HuH-7 (cell line): ENCODE measurements at places on chromosomes 11 and 22.

- DNase-seq: no peak
These were observed 17.7 kb downstream of the DNAJC24 start for GRCh38 chr11:31387379-31387778.

DNA sequence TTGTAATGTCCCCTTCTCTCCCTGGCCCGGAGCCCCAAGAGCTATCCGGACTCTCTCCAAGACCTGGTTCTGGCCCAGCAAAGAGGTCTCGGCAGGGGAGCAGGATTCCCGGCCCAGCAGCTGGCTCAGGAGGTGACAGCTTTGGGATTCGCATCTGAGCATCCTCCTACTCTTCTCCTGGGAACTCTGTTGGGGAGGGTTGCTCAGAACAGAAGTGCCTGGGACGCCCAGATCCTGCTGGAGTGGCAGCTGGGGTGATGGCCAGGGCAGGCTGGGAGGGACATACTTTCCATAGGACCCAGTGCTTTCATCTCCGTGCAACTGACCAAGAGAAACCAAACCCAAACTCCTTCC, 83.6 kb upstream of the PRODH start:
- no peak for DNase-seq

DNA sequence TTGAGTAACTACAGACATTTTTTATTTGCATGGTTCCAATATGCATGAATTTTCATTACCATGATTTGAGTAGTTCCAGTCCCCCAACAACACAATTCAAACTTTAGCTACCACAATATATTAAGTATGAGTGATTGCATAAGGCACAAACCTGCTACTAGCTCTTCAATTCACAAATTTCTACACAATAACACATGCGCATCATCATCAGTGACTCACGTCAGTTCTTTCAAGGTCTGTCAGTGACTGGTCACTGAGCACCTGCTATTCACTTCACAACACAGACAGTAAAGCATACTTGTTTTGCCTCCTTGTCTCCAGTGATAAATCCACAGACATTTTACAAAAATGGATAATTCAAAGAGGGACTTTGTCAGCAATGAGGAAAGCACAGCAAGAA, 435.1 kb upstream of the CCDC90B start:
- no peak for DNase-seq

GRCh38 chr11:133403900-133404299, 128.4 kb downstream of the OPCML start:
- DNase-seq: no peak

DNA sequence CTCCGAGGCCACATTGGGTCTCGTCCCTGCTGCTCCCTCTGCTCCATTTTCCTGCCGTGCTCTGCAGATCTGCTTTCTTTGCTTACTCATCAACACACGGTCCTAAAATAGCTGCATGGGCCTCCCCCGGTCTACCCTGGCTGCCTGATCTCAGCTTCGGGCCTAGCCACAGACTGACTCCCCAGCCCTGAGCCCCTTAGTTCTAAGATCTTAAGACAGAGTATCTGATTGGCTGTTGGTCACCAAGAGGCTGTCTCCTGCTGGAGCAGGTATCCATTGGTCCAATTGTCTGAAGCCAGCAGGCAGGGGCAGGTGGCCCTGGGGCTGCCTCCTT, 53.7 kb upstream of the NECTIN1 start:
- no peak for DNase-seq

DNA sequence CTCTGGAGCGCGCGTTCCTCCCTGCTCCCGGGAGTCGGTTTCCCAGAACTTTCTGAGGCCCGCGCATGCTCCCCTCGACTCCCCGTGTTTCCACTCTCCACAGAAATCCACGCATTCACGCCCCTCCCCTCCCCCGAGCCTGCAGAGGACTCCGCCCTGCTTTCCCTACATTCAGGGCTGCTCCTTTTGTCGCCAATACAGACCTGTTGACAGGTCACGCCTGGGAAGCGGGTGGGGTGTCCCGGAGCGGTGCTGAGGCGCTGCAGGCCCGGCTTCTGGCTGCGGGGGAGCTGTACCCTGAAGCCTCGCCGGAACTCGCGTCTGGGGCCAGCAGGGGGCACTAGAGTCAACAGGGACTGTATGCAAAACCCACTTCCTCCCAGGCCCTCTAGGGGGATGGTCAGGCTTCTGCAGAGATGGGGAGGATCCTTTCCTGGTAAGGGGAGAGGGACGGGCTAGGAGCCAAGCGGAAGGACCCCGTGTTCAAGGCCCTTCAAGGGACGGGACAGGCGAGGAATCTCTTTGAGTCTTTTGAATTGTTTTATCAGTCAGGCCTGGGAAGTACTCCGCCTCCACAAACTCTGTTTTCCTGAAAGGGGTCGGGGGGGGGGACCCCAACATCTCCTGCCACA, at the start of gene PRAME:
Gene PRAME, minus strand, starts transcription at position 294 of the 632 bp plus-strand sequence. CDS start 2,433 bp downstream, outside the sequence.
- DNase-seq: peak; percentile 93
